Activated CD4-positive, CD25-positive, alpha-beta regulatory T cell treated with anti-CD3 and anti-CD28 coated beads, Interleukin-2, amount 50 U/mL, for 16 hours (primary cell): ENCODE measurements at places on chromosomes 1 and 21.

GRCh38 chr1:219772265-219773036 is 155.9 kb downstream of the SLC30A10 start:
- DNase-seq, result no peak

DNA sequence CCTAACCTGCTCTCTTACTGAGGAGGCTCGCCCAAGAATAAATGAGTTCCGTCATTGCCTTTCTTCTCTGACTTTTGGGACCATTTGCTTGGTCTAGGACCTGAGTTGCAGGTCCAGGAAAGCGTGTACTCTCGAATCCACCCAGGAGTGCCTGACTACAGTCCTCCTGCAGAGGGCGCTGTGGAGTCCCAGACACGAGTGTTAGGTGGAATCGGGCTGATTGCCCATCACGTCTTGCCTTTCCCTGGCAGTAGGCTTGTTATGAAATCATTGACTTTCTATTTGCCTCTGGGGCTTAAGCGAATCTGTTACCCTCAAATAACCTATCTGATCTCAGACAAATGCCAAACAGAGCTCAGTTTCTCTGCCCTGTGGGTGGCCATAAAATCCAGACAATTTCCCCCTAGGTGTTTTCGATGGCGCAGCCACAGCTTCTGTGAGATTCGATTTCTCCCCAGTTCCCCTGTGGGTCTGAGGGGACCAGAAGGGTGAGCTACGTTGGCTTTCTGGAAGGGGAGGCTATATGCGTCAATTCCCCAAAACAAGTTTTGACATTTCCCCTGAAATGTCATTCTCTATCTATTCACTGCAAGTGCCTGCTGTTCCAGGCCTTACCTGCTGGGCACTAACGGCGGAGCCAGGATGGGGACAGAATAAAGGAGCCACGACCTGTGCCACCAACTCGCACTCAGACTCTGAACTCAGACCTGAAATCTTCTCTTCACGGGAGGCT is at the start of gene IL20:
TSS of gene IL20 (plus strand) at position 685 of the 733 bp plus-strand sequence. CDS start 230 bp downstream, outside the sequence.
- peak; percentile 76 for DNase-seq

- no peak for DNase-seq
These were observed 612.4 kb downstream of the LTN1 start for GRCh38 chr21:28380241-28380640.

DNA sequence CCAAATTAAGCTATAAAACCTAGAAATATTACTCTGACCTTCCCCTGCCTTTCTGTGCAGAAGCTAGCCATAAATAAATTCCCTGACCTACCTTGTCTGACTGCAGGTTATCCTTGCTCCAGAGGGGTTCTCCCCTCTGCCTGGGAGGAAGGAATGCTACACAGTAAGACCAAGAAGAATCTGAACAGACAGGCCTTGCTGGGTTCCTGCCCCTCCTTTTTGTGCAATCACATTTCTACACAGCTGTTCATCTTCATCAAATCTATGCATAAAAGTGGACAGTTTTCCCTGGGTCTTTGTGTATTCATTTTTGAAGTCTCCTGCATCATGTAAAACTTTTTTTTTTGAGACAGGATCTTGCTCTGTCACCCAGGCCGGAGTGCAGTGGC is 50.6 kb downstream of the DNTTIP2 start:
- no peak for DNase-seq

GRCh38 chr1:248373761-248374160 is 1.8 kb upstream of the OR2T6 start:
- no peak for DNase-seq

DNA sequence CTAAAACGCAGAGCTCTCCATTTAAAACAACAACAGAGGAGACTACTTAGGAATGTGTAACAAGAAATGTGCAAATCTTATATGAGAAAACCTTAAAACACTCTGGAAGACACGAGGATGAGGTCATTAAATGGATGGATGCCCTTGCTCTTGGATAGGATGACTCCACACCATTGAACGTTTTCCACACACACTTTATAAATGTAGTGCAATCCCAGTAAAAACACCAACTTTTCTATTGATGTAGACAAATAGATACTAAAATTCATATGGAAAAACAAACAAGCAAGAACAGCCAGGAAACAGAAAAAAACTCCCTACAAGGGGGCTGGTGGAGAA is 18.4 kb upstream of the COL6A1 start:
- DNase-seq, result no peak

GRCh38 chr1:241608379-241609033 is 31.7 kb downstream of the CHML start:
- DNase-seq, result no peak
